GM06990 (cell line): ENCODE measurements at places on chromosomes 7 and 10.
A peak's percentile ranks its signal among the peaks of the same experiment; 100 is the strongest.

DNA sequence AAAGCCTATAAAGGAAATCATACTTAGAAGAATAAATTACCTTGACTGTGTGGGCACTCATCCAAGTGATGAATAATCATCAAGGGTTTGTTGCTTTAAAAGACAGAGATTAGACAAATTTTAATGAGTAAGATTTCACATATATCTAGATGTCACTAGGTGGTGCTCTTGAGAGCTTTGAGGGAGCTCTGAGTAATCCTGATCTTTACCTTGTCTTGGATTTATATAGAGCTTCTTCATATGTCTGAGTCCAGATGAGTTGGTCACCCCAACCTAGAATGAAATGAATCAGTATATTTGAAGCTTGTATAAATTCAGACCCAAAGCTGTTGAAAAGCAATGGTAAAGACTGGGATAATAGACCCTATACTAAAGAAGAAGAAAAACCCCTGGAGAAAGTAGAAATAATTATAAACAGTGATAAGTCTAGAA is 3.7 kb downstream of the AGR2 start:
- no peak for DNase-seq

GRCh38 chr10:3018247-3018646 is 49.1 kb upstream of the PFKP start:
- DNase-seq = no peak

- DNase-seq = no peak
Observed at GRCh38 chr7:1538544-1539180, 8.2 kb downstream of the MAFK start.

DNA sequence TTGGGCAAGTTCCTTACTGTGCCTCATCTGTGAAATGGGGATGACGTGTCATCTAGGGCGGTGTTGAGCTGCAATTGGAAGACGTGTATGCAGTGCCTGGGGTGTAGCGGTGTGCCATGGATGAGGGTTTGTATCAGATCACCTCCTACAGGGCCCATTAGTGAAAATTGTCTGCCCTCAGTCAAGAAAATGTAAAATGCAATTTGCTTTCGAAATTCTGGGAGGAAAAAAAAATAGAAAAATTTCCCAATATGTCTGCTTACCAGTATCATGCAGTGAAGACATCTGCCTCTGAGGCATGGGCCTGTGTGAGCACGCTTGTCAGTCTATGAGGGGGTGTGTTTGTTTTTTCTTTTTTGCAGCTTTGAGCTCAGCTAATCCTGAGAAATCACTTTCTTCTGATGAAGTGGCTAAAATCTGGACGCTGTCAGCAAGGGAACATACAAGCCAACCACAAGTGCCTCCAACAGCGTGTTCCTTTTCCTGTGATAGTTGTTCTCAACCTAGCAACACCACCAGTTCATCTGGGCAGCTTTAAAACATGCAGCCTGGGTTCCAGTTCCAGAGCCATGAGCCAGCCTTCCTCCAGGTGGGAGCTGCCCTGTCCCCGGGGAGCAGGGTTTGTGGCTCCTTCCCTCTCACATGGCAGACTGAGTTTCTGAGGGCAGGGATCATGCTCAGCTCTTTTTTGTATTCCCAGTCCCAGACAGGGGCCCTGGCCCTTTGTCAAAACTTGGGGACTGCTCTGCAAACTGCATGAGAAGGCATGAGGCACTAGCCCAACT is 10.3 kb downstream of the FAM241B start:
- DNase-seq = no peak

- no peak for DNase-seq
Observed at GRCh38 chr10:104311184-104311720, 27.0 kb downstream of the ITPRIP start.

- DNase-seq = no peak
Observed at GRCh38 chr10:33804584-33804983, 470.1 kb upstream of the NRP1 start.

- no peak for DNase-seq
Observed at GRCh38 chr10:43573250-43574000, 991 bp downstream of the ZNF239 start.

GRCh38 chr7:101943889-101944600 is 126.6 kb downstream of the CUX1 start:
- DNase-seq = no peak

DNA sequence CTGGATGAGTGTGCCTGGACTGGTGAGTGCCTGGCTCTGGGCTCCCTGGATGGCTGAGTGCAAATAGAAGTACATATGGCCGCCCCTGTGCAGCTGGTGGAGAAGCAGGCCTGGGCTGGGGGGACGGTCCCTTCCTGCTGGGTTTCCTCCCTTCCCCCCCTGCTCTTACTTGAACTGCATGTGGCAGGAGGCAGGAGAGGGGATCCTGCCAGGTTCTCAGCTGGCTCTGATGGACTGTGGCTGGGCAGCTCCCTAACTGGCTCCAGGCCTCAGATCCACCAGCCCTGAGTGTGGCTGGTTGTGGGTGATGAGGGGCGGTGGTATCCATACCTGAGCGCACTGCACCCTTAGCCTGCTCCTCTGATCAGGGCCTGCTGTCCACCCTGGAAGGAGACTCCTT is 26.9 kb downstream of the ADCY1 start:
- no peak for DNase-seq

- no peak for DNase-seq
Observed at GRCh38 chr7:30034501-30034900, 6.3 kb downstream of the PLEKHA8 start.

- no peak for DNase-seq
Observed at GRCh38 chr10:30158325-30158960, 99.1 kb upstream of the JCAD start.

DNA sequence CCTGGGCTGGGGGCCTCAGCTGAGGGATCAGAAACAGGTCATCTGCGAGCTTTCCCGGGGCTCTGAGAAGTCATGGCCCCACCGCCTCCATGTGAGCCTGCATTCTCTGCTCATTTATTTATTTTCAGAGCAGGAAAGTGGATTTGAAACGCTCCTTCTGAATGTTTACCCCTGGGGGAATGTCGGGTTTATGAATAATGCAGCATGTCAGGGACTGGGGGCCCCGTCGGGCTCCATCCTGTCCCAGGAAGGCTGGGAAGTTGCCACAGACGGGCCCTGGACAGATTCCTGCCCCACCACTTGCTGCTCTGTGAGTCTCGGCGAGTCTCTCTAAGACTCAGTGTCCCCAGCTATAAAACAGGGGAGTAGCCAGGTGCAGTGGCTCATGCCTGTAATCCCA is 11.9 kb upstream of the GTF2IRD1 start:
- DNase-seq = no peak

- no peak for DNase-seq
Observed at GRCh38 chr7:46123-46829, 146.1 kb upstream of the FAM20C start.

DNA sequence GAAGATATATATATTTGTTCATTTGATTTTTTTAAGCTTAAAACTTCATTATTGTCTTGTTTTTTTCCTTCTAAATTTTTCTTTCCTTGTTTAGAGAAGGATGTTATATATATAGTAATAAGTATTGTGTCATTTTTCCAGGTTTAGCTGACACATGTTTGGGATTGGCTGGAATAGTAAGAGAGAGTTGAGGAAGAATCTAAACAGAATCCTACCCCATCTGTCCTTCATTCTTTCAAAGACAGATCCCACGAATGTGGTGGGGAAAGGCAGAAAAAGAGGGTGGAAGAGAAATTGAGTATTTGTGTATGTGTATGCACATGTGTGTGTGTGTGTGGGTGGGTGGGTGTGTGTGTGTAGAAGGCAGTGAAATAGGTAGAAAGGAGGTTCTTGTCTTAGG is 132.4 kb downstream of the SVIL start:
- DNase-seq = no peak

- no peak for DNase-seq
Observed at GRCh38 chr10:114683593-114683992, 25.5 kb upstream of the ABLIM1 start.

DNA sequence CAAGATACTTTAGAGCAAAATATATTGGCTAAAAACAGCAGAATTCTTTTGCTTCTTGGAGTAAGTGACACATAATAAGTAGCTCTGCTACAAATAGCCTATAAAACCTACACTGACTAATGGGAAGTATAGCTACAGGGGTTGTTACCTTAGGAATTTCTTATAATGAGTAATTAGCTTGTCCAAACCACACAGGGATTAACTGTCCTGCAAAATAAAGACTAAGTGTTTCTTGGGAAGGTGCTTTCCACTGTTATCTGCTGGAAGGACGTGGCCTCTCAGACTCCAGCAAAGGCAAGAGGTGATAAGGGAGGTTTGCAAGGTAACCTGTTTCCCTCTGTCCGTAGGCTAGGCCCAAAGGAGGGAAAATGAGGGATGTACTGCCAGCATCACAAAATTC is 302.4 kb downstream of the DOCK4 start:
- DNase-seq = no peak

GRCh38 chr10:114876602-114877300 is 55.2 kb downstream of the FHIP2A start:
- peak; percentile 33 for DNase-seq

DNA sequence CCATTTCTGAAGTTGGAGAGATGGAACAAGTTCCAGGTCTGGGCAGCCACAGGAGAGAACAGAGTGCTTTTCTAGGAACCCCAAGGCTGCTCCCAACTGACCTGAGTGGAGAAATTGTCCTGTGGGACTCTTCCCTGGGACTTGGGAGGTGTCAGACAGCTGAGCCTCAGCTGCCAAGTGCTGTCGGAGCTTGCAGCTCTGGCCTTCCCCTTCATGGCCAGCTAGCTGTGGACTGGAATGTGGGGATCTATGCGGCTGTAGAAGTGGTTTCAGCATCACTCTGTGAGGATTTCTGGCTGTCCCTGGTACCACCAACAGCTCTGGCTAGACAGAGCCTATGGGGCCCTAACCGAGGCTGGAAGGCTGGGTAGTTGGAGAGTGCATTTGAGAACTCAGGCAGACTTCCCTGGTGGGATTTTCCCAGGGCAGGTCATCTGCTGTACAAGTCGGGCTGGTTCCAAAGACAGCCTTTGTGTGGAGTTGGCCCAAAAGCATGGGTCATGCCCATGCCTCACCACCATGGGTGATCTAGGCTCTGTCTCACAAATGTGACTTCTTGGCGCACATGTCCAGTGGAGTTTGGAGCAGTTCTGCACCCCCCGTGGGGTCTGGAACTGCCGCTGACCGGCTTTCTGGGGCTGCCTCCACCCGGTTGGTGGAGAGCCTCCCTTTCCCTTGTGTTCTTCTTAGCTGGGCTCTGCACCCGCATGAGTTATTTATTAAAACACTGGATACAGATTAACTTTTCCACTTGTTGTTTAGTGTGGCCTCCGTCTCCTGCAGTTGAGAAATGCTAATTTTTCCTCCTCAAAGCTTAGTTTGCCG is 10.9 kb downstream of the SUFU start:
- no peak for DNase-seq

DNA sequence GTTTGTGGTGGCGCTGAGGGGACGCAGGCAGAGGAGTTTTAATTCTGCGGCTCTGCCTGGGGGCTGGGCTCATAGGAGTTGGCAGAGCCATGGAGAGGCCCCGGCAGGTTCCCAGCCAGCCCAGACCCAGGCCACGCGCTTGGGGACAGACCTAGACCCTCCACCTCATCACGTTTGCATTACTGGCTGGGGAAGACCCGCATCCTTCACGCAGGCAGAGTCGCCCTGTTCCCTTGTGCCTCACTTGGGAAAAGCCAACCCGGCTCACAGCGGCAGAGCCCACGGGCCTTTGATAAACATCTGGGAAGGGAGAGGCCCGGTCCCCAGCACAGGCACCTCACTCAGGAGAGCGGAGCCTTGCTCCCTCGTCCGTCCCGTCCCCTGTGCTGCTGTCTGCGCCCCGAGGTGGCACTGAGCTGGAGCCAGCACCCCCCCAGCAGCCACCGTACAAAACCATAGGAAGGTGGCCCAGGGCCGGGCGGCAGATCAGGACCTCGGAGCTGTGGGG is 112.8 kb downstream of the CYTH3 start:
- DNase-seq = no peak

- DNase-seq = no peak
Observed at GRCh38 chr7:3559278-3559677, 258.2 kb downstream of the SDK1 start.

DNA sequence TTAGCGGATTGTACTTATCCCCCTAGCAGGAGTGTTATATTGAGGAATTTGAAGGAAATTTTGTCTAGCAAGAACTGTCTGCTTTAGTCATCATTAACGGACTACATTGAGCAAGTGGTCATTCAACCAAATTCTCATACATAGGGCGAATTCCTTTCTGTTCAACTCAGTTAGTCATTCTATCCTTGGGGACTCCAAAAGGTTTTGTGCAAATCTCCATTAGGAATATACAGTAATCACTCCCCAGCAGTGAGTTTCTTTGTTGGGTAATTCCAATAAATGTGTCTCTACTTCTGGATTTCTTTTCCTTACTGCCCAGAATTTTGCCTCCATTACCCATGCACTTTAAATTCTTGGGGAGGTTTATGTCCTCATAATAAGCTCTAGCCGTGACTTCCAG is 51.1 kb downstream of the EPDR1 start:
- DNase-seq = no peak

GRCh38 chr7:83879063-83879462 is 230.1 kb upstream of the SEMA3E start:
- no peak for DNase-seq

GRCh38 chr10:90197766-90198165 is 496.4 kb downstream of the KIF20B start:
- no peak for DNase-seq

DNA sequence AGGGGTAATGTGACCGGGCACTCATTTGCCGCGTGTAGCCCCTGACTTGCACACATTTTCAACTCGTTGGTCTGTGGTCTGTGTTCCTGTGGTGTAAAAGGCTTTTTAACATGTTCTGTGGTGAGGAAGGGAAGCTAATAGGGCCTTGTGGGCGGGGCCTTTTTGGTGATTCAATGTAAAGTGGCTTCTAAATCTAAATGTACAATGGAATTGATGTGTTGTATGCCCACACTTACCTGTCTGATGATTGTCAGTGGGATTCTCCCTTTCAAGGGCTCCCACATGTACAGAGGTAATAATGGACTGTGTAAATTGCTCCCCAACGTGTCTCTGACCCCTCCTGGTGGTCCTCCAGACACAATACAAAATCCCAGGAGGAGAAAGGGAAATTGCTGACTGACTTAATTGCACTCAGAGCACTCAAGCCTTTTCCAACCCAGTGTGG is 43.1 kb upstream of the GATAD1 start:
- no peak for DNase-seq

GRCh38 chr10:93816123-93816747 is 58.5 kb downstream of the LGI1 start:
- DNase-seq = peak; percentile 7

DNA sequence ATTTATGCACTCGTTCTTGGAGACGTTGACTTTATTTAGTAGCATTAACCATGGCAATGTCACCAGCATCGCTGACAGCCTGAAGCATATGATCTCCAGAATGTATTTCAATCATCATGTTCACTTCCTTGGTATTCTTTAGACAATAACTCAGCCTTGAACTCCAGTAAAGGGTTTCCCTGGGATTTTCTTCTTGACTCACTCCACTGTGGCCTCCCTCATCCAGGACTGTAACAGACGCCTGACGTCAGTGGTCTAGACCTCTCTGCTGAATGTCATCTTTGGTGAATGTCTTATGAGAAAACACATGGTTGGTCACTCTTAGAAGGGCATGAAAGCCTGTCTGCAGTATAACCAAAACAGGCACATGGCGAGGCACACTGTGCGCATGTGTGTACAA is 64.4 kb downstream of the EGFR start:
- no peak for DNase-seq
